ENCODE measurements at places on chromosomes 1 and 21.
A peak's percentile ranks its signal among the peaks of the same experiment; 100 is the strongest.

GRCh38 chr1:53288790-53289429 is 39.0 kb downstream of the LRP8 start:
- DNase-seq, result no peak

DNA sequence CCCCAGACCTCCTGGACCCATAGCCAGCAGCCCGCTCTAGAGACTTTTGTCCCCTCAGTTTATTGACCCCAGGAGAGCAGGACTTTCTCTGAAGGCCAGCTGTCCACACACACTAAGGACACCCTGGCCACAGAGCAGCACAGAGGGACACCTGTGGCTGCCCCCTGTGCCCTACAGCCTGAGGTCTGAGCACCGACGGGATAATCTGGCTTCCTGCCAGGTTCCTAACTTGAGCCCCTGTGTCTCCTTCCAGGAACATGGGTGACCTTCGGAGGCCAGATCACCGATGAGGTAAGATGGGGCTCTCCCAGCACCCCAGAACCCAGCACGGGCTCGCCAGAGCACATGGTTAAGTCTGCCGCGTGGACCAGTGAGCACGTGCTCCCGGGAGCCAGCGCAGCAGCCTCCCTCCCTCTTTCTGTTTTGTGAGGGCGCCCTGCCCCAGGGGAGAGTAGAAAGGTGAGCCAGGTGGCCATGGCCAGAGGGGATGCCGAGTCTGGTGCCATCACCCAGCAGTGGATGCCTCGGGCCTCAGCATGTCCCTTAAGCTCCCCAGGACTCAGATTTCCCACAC is 27.9 kb downstream of the KCNAB2 start:
- no peak for DNase-seq

- no peak for DNase-seq
These were observed 38.1 kb upstream of the SLAMF9 start for GRCh38 chr1:159992161-159992560.

GRCh38 chr1:109207467-109208103 is 6.1 kb upstream of the SARS1 start:
- DNase-seq, result no peak

DNA sequence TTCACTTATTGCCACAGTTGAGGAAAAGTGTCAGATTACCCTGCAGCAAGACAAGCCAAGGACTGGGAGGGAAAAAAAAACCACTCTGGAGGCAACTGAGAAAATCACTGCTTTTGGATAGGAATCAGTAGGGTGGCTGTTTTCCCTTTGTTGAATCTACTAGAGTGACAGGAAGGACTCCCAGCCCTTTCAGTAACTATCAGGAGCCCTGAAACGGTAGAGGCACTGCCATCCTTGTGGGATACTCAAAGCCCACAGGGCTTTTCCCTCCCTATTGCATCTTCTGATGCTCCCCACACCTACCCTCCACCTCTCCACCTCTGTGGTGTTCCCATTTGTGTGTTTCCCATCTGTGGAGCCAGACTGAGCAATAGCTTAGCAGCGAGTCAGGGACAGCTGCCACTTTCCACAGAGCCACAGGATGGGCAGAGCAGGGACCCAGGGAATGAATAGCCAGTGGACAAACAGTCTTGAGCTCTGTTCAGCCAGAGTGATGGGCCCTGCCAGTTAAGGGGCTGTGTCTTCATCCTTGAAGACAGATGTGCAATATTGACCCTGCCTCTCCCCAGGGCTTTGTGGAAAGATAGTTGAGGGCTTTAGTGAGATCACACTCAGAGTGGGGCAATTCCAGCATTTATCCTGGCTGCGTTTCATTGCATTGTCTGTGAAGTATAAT is 13.9 kb downstream of the UBIAD1 start:
- DNase-seq, result no peak

- DNase-seq, result no peak
These were observed 86.1 kb downstream of the BACH1 start for GRCh38 chr21:29384683-29385359.

DNA sequence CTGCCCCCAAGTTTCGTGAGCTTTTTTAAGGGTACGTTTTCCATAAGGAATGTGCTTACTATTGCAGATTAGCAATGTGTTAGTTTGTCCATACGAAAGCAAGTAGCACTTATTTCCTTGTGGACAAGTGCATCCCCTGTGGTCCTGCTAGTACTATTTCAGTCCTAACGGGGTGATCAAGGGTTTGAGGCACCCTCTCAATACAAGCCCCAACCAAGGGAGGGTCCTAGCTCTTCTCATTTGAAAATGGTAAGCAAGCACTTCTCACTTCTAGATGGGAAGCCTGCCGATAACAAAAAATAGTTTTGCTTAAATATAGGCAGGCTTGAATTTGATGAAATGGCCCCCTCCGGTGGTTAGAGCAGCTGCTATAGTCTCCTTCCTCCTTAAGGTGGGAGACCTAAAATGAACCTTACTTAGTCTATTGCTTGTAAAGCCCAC is 64.0 kb upstream of the HMCN1 start:
- DNase-seq, result peak; percentile 52

DNA sequence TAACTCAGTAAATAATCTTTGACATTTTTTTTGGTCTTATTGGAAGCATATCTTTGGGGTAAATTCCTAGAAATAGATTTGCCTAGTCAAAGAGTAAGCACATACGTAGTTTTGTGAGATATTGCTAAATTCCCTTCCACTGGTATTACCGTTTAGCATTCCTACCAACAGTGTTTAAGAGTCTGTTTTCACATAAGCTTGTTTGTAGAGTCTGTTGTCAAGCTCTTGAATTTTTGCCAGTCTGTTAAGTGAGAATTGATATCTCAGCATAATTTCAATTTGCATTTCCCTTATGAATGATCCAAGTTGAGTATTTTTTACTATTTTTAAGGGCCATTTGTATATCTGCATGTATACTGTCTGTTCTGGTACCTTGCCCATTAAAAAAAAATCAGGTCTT is 37.0 kb upstream of the MPC2 start:
- no peak for DNase-seq

DNA sequence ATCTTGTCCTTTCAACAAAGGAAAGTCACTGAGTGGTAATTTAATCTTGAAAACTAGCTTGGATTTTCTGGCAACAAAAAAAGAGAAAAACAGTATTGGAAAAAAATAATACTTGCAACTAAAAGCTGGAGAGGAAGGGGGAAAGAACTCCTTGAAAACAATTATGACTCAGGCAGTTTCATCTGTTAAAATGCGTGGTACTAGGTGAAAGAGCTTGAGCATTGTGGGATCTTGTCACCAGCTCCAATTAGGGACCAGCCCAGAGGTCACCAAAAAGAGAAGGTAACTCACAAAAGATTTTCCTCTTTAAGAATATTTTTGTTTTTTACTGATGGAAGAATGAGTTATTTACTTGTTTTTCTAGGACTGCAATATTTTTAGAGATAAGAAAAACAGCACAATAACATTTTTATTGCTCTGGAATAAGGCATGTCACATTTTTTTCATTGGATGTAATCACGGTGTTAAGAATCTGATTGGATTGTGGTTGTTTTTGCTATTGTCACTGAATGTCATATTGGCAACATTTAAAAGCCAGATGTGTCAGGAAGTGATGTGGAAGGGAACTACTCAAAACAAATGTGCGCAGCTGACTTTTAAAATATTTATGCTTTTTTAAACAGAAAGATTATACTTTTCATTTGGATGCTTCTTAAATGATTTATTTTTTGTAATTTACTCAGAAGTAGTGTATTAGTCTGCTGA is 78.5 kb upstream of the ADAMTS5 start:
- DNase-seq, result no peak

GRCh38 chr21:45464309-45464708 is 59.3 kb downstream of the COL18A1 start:
- no peak for DNase-seq

- no peak for DNase-seq
These were observed 98.0 kb downstream of the WDR4 start for GRCh38 chr21:42781150-42781970.

GRCh38 chr1:96598416-96599168 is 123.0 kb upstream of the PTBP2 start:
- DNase-seq, result no peak

- no peak for DNase-seq
These were observed 941 bp downstream of the ARNT start for GRCh38 chr1:150875197-150876118.

- no peak for DNase-seq
These were observed 61.9 kb downstream of the TIAM1 start for GRCh38 chr21:31282095-31282709.

DNA sequence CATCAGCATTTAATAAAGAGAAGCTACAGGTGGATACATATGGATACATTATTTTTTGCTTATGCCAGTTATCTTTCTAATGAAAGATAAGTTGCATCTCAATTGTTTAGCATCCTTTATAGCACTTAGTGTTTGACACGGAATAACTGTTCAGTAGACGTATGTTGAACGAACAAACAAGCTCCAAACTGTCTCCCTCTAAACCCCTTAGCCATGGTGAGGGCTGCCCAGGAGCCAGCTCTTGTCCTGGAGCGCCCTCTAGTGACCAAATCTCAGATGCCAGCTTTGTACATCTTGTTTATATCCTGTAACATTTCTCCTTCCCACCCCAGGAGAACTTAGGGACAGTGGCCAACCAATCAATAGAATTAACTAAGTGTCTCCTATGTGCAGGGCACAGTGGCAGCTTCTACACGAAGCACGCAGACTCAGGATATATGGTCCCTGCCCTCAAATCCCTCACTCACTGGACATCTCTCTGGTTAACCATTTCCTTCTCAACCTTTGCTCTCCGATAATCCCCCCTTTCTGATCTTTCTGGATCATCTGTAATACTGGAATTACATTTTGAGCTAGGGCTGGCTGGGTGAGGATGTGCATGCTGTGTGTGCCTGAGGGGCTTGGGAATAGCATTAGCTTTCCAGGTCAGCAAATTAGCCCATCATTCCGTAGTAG is 22.9 kb downstream of the KCNA10 start:
- DNase-seq, result peak; percentile 61

- no peak for DNase-seq
These were observed 21.6 kb downstream of the IRF2BP2 start for GRCh38 chr1:234588386-234588785.

- no peak for DNase-seq
These were observed 48.7 kb upstream of the DNAH14 start for GRCh38 chr1:224880593-224881307.

DNA sequence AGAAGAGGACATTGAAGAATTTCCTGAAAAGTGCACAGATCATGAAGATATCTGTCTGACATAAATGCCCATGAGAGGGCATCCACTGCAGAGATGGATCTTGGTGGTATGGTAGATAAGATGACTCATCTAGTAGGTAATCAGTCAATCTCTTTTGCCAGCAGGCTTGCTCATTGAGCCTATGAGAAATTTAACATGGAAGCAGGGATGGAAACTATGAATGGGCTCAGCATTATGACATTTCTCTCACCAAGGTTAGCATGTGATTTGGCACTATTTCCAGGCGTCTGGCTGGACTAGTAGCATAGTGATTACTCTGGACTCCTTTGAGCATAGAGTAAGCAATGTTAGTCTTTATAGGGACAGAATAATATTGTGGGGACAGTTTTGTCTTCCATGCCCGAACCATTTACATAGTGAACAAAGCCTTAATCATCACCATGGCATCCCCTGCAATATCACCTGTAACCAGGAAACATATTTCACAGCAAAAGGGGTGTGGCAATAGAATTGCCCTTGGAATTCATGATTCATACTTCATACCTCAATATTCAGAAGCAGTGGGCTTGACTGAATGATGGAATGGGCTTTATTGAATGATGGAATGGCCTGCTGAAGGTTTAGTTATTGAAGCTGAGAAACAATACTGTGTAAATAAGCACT is 7.3 kb downstream of the OR2C3 start:
- DNase-seq, result no peak

- no peak for DNase-seq
These were observed 27.0 kb downstream of the SERTAD4 start for GRCh38 chr1:210259561-210259960.

DNA sequence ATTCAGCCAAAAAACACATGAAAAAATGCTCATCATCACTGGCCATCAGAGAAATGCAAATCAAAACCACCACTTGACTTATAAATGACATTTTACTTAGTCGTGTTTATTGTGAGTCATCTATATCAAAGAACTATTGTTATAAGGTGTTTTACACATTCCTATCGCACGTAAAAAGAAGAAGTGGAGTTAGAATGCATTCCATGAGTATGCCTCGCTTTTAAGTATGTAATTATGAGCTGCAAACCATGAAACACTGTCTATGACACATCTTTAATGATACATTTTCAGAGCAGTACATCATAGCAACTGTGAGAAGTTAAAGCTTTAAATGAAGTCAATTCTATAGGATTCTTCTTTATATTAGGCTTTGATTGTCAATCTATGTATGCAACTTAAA is 614.3 kb upstream of the ADAMTS5 start:
- DNase-seq, result no peak

DNA sequence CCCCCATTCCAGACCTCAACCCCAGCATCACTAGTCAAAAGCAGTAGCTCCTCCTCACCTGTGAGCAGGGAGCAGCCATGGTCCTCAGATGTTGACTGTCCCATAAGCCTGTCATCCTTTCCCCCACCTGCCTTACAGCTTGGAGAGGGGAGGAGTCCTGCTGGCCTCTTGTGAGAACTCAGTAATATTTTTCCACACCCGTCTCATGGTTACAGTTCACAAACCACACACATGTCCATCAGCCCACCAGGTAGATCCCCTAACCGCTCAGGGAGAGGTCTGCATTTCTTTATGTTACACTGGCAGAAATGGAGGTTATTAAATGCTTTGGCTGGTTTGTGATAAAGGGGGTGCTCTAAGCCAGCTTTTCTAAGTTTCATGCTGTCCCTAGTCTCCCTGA is 26.3 kb upstream of the POU3F1 start:
- DNase-seq, result no peak

- DNase-seq, result no peak
These were observed 166.8 kb upstream of the HMCN1 start for GRCh38 chr1:185567440-185567839.

DNA sequence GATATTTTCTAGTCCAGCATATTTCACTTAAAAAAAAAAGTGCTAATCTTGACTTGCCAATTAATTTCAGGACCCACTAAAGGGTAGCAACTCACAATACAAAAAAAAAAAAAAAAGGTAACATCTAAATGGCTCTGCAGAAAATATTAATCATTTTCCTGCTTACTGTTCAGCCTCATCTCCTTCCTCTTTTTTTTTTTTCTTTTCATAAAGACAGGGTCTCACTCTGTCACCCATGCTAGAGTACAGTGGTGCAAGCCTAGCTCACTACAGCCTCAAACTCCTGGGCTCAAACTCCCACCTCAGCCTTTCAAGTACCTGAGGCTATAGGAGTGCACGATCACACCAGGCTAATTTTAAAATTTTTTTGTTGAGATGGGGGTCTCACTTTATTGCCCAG is 30.4 kb downstream of the TTC13 start:
- no peak for DNase-seq

- DNase-seq, result no peak
These were observed 87.7 kb downstream of the C4BPA start for GRCh38 chr1:207191776-207192175.

GRCh38 chr1:186882372-186883134 is 53.8 kb downstream of the PLA2G4A start:
- DNase-seq, result no peak
